ENCODE measurements at places on chromosomes 13 and 19.

DNA sequence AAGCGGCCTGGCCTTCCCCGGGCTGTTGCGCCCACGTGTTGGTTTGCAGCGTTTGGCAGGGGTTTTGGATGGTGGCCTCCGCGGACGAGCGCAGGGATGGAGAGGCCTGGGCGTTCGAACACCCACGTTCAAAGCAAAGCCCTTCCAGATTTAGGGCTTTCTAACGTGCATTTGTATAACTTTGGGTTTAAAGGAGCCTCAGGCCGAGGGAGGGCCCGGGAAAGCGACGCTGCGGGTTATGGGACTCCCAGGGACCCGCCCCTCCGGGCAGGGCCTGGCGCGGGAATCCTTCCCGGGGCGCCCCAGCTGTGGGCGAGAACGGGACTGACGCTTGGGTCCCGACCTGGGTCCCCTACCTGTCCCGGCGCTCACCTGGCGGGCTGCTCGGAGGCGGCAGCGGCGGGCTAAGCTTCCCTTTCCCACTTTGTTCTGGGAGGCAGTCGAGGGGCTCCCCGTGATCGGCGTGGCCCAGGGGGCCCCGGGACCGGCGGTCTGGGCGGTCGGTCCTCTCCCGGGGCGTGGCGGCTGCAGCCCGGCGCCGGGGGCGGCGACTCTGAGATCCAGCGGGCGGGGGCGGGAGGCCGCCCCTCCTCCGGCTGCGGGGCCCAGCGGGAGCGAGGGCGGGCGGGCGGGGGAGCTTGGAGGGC is at the start of gene FBXO17:
FBXO17 (minus strand) TSS at position 529 of the 647 bp plus-strand sequence. CDS start 25,423 bp downstream, outside the sequence.
- DNase-seq, result no peak

DNA sequence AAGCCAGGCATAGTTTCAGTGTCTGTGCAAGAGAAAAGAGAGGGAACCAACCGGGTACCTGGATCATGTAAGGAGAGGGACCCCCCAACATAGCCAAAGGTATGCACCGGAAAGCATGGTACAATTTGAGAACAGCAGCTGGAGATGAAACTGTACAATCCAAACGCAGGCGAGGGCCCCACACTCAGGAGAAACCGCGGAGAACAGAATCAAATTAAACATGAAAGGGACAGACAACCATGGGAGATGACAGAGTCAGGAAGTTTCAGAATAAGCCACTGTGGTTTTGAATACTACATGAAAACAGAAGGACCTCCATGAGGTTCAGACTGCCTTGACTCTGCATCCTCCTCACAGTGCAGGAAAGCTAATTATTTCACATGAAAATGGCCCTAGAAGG is 62.9 kb upstream of the SPATA13 start:
- DNase-seq, result no peak

DNA sequence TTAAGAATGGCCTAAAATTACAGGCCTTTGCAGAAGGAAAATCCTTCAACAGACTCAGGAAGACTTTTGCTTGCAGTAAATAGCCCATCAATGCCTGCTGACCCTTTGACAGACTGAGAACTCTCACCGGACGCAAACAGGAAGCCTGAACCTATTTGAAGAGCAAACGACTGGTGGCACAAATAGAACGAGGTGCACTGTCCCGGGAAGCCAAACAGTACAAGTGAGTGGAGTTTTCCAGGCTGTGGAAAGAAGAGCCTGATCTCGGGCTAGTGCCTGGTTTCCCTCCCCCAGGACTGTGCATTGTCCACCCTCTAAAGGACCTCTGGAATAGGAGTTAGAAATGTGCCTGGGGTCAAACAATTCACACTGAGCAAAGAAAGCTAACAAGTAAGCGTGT is 165.5 kb downstream of the FGF14 start:
- no peak for DNase-seq

GRCh38 chr13:103539721-103540381 is 473.6 kb upstream of the SLC10A2 start:
- DNase-seq, result no peak

DNA sequence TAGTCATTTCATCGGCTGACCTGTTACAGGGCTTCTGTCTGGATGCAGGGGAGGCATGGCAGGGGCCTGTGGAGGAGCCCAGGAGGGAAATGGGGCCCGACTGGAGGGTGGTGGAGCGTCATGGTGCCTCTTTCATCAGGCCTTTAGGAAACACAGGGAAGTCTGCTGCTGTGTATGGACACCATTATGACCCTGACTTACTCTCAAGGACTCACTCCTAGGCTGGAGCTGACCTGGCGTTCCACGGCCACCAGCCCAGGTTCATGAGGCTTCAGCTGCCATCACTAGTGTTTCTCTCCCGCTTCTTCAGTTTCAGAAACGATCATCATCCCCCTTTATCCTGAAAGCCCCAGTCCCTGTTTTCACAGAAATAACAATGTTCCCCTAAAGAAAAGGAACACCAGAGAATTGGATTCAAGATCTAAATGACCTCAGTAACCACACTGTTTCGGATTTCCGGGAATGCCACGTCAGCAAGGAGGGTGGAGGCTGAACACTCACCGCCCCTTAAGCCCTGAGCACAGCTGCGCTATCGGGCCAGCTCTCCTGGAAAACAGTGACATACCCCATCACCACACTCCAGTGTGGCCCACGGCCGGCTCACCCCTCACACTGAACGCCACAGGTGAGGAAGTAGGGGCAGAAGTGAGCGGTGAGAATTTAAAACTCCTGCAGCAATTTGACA is 67.6 kb downstream of the SOX1 start:
- DNase-seq, result no peak
